ENCODE measurements at places on chromosomes 11 and 22.

DNA sequence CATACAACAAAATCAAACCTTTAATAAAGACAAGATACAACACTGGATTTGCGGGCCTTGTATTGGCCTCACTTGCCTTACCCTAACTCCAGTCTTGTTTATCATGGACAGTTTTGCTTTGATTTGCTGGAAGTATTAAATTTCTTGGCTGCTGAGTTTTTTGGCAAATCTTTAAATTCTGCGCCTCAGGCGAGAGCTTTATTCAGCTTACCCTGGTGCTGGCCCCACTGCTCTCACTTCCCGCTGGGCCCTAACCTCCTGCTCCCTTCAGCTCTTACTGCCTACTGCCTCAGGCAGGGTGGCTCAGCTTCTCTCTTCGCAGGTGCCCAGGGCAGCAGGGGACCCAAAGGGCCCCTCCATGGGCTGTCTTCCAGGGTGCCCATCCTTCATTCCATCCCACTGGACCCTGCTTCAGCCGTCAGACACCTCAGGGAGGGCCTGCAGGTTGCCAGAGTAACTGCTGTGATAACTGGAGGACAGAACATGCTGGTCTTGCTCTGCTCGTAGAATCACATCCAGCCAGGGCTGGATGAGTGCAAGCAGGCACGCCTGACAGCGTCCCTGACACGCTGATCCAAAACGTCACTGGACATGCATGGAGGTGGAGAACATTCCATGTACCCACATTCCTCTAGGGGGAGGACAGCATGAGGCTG is 45.7 kb upstream of the TUB start:
- no peak for DNase-seq

DNA sequence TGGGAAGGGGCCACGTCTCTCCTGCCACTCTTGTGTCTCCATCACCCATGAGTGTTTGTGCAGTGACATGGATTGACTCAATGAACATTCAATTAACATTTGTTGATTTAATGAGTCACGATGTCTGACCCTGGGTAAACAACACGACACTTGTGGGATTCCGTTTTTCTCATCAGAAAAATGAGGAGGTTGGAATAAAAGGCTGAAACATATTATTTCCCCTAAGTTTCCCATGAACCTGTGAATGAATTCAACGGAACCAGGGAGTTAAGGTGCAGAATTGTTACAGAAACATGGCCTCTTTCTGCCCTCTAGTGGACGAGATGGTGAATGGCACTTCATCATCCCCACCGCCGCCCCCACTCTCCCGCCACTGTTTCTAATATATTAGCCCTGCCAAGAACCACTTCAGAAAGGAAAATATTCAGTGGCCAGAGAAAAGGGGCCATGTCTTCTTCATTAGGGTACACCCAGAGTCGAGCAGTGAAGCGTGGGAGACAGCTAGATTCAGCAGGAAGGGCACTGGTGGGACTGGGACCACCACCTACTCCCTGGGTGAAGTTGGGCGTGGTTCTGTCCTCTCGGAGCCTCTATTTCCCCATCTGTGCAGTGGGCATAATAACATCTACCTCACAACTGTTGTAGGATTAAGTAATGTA is 46.3 kb upstream of the SYT13 start:
- peak; percentile 29 for DNase-seq

- DNase-seq: no peak
Measured at GRCh38 chr11:57646194-57646798, 3.4 kb downstream of the YPEL4 start.

DNA sequence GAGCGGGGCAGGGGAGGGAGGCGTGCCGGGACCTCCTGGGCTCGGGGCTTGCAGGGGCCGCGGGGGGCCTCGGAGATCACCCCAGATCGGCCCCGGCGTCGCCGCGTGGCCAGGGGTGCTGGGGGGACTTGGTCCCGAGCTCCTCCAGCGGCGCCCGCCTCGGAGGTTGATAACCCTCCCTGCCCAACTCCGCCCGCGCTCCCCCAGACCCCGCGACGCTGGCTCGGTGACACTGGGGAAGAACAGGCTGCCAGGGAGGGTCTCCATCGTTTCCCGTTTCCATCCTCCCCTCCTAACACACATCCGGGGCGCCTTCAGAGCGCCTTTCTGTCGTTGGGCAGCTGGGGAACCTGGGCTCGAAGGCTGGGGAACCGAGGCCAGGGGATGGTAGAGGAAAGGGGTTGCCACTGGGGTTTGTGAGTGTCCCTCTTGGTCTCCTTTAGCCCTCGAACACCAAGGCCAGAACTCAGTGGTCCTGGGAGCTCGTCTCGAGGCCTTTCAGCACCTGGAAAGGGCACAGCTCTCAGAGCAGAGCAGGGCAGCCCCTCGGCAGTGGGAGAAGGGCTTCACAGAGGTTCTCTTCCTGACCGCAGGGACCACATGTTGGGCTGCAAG is 431 bp downstream of the SLC37A2 start:
- DNase-seq: no peak

DNA sequence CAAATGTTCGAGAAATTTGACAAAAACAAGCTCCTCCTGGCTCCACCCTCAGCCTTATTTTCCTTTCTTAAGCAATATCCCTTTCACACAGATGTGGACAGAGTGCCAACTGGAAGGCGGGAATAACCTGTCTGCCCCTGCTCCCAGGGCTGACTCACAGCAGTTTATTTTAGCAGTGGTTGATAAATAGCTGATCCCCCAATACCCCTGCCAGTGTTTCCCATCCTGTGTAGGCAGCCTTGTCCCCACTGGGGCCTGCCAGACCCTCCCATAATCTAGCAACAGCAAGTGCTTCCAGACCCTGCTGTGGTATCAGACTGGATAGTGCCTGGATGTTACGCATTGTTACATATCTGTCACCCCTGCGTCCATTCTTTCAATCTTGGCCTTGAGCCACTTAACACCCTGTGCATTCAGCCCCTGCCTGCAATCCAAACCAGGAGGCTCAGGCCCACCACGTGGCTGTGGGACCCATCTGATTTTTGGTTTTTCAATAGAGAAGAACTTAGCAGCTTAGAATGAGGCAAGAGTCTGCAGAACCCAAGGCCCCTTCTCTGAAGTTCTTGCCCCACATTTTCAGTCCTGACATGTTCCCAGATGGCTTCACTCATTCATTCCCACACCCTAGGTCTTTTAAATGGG is 53.7 kb downstream of the PARVA start:
- no peak for DNase-seq
